ENCODE measurements at places on chromosomes 3 and 15.

- no peak for DNase-seq
Observed at GRCh38 chr3:148607491-148607890, 90.2 kb upstream of the AGTR1 start.

DNA sequence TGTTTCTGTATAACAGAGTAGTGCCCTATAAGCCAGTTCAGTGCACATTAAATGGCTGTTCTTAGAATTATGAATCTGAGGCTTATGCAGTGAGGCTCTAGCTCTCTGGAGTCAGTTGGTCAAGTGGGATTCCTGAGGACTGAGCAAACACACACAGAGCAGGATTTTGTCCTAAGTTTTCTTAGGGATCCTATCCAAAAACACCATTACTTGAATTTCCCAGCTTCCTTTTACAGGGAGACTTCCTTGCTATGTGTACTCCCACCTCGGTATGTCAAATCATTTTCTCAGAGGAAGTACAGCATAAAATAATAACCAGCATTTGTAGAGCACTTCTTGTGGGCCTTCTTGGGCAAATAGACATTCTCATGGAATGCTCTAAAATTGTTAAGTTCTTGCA lies 63.1 kb upstream of the GOLGA6B start:
- no peak for DNase-seq

DNA sequence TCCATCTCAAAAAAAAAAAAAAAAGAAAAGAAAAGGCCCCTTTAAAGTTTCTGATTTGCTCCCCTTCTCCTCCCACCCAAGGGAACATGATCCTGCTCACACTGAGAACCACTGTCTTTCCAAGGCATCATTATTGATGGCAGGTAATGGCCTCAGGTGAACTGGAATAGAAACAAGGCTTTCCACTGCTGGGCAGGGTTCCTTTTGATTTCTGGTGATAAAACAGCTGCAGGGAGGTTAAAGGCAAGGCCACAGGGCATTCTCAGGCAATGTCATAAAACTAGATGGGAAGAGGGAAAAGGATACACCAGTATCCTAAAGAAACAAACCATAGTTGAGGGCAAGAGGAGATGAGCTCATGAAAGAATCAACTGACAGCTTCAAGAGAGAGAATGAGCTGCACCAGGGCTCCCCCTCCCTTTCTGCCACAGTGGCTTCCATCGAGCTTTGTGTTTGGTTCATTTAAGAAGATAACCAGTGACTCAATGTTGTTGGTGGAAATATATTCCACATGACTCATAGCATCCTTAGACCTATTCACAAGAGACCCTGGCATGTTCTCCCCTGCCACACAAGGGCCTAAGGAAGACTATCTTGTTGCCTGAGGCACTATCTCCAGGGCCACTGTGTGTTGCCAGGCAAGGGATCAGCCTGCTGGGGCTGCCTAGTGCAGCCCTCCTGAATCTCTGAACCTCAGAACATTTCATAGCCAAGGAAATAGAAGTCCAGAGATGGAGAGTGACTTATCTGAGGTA lies 86.4 kb downstream of the WDR76 start:
- DNase-seq: no peak

DNA sequence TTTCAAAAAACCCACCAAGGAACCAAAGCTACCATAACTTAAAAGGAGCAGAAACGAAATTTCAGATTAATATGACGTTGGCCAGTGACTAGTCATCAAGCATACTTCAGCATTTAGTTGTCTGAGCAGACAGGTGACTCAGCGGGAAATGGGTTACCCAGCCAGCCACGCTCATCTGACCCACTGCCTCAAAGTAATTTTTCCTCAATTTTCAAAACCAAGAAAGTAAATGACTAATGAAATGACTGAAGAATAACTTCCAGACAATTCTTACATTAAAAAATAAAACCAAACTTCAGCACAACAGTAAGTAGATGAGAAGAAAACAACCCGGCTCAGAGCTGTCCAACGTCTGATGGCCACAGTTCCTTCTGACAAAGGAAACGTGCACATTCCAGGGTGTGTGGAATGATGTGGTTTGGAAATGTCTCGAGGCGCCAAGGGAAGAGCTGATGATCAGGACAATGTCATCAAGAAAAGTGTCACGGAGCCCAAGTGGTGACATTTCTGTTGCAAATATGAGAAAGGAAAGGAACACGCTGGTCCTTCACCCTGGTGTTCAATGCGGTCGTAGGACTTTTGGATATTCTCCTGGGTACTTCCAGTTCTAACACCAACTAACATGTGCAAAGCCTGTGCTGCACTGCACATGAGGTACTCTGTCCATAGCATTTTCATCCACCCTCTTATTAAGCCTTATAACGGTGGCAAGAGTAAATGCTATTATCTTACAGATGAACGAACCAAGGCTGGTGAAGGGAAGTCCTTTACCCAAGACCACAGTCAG lies 79.1 kb downstream of the FOXP1 start:
- no peak for DNase-seq

DNA sequence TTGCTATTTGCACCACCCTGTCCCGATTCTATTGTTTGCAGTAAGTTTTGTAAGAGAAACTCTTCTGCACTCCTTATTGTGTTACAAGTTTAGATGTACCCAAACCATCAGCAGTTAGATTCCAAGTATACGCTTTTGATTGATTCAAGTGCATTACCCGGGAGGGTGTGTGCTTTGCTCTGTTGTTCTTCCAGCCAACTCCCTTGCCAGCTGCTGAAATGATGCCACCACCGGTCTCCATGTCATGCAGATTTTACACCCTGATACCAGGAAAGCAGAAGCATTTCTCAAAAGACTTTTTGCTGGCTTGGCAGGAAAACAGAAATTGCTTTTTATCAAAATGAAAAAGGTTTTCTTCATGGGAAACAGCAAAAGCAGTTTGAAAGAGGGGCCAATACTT lies 1006.6 kb upstream of the CFAP20DC start:
- DNase-seq: no peak

DNA sequence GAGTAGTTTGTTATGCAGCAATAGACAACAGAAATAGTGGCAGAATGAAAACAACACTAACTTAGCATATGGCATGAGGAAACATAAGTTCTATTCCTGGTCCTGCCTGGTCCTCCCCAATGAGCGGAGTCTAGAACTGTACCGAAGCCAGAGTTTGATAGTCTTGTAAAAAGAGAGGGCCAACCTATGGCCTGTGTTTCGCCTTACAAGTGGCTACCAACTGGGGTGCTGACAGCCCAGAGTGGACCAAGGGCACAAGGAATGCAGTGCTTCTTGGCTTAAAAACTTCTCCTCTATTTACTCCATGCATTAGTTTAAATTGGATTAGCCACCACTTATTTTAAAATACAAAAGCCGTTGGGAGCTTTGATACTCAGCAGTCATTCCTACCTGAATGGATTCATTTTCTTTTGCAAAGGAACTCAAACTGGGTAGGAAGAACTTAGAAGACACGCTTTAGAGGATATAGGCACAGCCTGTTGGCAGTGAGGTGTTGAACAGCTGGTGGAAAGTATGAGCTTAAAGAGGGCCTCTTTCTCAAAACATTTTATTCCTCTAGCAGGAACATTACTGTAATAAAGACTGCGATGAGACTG lies 302.9 kb downstream of the PLCL2 start:
- no peak for DNase-seq

GRCh38 chr3:141905129-141905528 lies 28.7 kb downstream of the ATP1B3 start:
- no peak for DNase-seq

GRCh38 chr3:85355572-85355971 lies 396.8 kb downstream of the CADM2 start:
- DNase-seq: no peak

DNA sequence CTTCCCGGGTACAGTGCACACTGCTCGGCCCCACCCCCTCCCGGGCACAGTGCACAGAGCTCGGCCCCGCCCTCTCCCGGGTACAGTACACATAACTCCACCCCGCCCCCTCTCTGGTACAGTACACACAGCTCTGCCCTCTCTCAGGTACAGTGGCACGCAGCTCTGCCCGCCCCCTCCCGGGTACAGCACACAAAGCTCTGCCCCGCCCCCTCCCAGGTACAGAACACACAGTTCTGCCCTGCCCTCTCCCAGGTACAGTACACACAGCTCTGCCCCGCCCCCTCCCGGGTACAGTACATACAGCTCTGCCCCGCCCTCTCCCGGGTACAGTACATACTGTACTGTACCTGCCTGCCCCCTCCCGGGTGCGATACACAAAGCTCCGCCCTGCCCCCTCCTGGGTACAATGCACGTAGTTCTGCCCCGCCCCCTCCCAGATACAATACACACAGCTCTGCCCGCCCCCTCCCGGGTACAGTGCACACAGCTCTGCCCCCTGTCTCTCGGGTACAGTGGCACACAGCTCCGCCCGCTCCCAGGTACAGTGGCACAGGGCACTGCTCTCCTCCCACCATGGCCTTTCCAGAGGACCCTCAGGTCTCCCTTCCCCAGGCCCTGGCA lies 16.4 kb upstream of the PRR20G start:
- DNase-seq: no peak

DNA sequence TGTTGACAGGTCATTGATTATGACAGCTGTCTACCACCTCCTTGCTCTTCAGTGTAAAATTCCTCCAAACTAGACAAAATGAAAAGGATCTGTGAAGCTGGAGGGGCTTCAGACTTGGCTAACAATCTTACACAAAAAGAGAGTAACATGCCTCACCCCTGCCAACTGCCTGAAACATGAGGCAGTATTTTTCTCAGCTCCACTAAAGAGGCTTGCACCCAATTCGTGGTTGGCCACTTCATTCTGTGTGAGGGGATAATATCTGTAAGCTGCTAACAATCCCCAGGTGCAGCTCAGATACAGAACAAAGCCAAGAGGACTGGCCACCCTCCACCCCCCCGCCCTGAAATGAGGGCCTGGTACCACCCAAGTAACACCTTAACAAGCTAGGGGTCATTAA lies 2.8 kb downstream of the MB21D2 start:
- DNase-seq: no peak

DNA sequence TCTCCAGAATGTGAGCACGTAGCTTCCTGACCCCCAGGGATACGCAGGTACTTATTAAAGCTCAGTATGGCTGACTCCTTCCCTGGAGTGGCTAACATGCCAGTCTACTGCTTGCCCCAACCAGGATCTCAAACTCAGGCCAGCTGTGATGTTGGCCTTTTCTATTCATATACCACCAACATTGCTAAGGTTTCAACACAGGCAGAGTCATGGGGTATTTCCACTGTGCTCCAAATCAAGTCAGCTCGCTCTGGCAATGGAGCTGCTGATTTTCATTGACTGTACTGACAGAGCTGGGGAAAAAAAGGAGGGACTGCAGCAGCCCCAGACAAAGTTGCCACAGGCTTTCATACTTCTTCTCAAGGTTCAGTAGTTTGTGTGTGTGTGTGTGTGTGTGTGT lies 87.0 kb downstream of the CFAP20DC start:
- no peak for DNase-seq

DNA sequence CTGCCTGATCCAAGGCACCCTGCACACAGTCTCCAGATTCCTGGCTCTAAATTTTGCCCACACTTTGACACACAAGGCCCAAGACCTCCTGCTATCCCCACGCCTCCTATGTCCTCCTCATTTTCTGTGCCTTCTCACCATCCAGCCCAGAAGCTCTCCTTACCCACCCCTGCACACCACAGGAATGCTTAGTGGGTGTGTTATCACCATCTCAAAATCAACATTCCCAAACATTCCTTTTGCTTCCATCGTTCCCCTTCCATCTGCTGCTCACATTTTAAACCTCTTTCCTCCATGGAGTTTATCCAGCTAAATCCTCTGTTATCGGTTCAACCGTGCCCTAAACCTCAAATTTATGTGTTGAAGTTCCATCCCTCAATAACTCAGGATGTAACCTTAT lies 43.9 kb downstream of the DGKG start:
- no peak for DNase-seq

- no peak for DNase-seq
Observed at GRCh38 chr15:100559330-100559729, 30.6 kb upstream of the CERS3 start.

- no peak for DNase-seq
Observed at GRCh38 chr3:106006001-106006400, 137.2 kb upstream of the CBLB start.

GRCh38 chr3:44234648-44235268 lies 6.9 kb upstream of the TOPAZ1 start:
- no peak for DNase-seq

DNA sequence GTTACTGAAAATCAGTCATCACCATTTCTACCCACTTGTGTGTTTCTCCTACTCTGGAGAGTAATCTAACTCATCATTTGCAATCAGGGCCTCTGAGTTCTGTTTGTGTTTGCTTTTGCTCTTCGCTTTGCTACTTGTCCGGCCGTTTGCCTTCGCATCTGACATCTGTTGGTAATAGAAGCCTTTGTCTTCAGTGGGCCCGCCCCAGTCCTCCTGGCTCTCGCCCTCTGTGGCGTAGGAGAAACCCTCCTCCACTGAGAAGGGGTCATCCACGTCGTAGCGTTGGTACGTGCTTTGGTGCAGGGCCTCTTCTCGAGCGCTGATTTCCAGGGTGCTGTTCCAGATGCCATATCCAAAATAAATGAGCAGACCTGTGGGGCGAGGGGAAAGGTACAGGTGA lies 48.3 kb downstream of the CLDN11 start:
- no peak for DNase-seq

GRCh38 chr3:141308588-141309218 lies 59.6 kb upstream of the ZBTB38 start:
- no peak for DNase-seq

GRCh38 chr15:89802231-89802928 lies 12.3 kb downstream of the ANPEP start:
- no peak for DNase-seq

All from activated CD8-positive, alpha-beta memory T cell treated with anti-CD3 and anti-CD28 coated beads for 4 hours (primary cell).